ENCODE measurements at places on chromosomes 16 and 17.

DNA sequence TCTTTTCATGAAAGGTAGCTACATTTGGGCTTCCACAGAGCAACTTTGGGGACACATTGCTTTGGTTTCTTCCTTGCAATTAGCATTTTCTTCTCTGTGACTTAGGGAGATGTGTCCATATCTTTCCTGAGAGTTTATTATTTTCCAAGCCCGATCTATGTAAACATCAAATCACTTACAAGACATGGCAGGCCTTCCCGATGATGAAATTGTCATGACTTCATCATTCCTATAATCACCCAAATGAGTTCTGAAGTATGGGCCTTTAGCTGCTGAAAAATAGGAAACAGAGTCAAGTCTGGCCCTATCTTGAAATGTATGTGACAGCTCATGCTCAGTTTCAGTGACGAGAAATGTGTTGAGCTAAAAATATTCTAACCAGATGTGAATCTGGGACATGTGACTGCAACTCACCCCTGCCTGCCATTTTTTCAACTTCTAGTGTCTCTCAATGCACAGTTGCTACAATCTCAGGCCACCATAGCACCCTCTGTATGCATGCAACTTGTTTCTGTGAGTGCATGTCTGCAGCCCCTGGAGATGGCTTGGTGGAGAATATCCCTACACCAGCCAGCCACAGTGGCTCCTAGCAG lies 199.6 kb upstream of the MAF start:
- DNase-seq: no peak

- no peak for DNase-seq
Observed at GRCh38 chr16:87487361-87487924, 5.4 kb downstream of the ZCCHC14 start.

DNA sequence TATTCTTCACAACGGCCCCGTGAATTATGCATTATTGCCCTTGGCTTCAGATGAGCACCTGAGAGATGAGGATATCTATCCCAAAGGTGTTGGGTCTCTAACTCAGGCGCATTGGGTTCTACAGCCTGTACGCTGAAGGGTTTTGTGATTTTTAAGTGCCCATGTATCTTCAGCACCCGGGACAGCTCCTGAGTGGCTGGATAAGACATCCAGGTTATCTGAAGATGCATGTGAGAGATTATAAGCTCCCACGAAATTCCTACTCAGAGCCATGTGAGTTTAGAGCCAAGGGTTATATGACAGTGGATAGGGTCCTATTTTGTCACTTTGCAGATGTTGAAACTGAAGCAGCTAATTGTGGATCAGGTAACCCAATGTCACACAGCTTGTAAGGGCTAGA lies 612.3 kb upstream of the EEF2KMT start:
- peak; percentile 69 for DNase-seq

- no peak for DNase-seq
Observed at GRCh38 chr17:10156948-10157607, 41.3 kb downstream of the GAS7 start.

DNA sequence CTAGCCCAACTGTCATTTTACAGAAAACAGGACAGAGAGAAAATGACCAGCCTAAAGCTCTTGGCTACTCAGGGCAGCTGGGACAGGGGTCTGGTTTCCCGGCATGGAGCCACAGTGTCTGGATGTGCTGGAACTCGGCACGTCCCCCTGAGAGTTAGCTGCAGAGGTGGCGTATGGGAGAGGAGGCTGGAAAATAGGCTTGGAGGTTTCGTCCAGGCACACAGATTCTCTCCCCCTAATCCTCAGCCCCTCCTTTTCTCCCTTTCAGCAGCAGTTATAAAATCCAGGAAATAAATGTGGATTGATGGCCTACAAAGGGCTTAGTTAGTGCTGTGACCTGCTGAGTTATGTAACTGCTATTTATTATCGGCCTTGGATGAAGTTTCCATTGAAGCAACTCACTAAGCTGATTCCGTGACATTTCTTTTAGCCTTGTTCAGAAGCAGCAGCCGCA lies 89.5 kb upstream of the TOB1 start:
- DNase-seq: peak; percentile 57

- peak; percentile 63 for DNase-seq
Observed at GRCh38 chr17:81870131-81870980, 781 bp downstream of the ARHGDIA start.

DNA sequence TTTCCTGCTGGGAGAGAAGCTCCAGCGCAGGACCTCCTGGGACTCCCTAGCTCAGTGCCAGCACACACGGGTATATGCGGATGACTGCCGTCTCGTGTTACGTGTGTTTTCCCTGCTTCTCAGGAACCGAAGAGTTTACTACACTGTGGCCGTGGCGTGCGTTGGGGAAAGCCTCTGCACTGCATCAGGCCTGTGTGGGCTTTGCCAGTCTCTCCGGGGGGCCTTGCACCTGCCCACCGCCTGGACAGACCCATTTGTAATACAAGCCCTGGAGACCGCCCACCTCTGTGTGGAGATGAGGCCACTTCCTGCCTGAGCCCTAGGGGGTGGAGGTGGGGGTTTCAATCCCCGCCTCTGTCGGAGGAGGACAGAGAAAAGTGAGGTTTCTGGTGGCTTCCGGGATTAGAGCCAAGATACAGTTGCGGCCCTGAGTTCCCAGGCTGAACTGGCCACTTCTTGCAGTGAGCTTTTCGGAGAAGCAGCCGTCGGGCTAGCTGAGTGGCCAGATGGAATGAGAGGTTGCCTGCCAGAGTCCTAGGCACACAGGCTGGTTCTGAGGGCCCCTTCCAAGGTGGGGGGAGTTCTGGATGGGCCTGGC lies 43.4 kb upstream of the GSE1 start:
- no peak for DNase-seq

DNA sequence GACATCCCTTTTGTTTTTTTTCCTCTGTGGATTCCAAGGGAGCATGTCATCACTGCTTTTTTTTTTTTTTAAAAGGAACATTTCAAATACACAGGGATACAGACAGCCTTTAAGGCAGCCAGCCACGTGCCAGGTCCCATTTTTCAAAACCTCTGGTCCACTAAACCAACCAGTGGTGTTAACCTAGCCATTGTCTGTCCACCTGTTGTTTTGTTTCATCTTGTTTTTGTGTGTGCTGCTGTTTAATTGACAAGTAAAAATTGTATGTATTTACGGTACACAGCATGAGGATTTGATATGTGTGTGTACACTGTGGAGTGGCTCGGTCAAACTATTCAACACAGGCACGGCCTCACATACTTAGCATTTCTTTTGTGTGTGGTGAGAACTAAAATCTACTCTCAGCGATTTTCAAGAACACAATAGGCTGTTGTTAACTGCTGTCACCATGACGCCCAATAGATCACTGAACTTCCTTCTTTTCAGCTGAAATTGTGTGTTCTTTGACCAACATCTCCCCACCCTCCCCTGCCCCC lies 19.2 kb downstream of the TMEM114 start:
- DNase-seq: peak; percentile 56

DNA sequence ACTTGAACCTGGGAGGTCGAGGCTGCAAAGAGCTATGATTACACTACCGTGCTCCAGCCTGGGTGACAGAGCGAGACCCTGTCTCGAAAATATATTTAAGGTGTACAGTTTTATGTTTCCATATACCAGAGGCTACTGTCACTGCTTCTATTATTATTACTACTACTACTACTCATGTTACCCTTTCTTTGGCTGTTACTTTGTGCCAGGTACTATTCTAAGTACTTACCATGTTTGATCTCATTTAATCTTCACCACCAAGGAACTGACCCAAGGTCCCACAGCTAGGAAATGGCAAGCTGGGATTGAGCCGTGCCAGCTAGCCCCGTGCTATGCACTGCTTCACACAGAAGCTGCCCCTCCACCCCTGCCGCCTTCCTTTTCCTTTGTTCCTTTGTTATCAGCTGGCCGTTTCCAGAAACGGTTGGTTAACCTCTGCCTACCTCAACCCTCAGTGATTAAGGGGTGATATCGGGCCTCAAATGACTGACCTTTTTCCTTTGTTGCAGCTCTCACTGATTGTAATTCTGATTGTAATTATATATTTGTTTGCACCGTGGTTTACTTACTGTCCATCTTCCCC lies 78.4 kb downstream of the ABCC1 start:
- peak; percentile 53 for DNase-seq

GRCh38 chr16:10876799-10877341 lies at the start of gene CIITA:
Gene CIITA, plus strand, starts transcription at chr16:10877202. Its CDS starts 129 bp downstream, at chr16:10877331.
- DNase-seq: no peak

- DNase-seq: no peak
Observed at GRCh38 chr16:55443434-55444346, 35.3 kb upstream of the MMP2 start.

DNA sequence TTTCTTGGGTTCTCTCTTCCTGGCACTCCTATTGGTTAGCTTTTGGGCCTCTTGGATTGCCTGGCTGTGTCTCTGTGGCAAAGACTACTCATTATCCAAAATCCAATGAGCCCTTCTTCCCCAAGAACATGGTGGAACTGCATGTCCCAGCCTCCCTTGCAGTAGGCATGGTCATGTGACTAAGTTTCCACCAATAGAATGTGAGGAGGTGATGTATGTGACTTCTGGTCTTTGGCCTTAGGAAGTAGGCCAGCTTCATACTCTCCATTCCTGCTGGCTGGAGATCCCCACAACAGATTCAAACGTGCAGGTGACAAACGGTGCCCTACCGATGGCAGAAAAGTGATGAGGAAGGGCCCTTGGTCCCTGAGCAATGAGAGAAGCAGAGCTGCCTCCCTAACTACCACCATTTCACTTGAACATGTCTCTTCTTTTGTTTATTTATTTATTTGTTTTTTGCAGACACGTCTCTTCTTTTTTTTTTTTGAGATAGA lies 17.3 kb upstream of the SPN start:
- no peak for DNase-seq

DNA sequence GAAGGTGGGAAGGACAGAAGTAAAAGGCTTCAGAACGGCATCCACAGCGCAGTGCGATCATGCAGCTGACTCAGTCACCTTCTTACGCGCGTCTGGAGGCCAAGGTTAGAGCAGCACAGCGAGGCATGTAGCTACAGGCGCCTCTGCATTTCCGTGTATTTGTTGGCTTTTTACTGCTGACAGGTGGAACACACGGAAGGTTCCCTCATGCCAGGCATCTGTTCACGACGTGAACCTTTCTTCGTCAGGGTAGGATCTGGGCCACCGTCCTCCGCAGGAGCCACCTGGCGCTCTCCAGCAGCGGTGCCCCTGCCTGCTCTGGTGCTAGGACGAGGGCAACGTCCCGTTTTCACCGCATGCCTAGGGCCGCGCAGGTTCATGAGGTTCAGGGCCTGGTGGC lies 15.3 kb downstream of the TMEM204 start:
- no peak for DNase-seq

- no peak for DNase-seq
Observed at GRCh38 chr16:81798311-81799137, 19.4 kb downstream of the PLCG2 start.

DNA sequence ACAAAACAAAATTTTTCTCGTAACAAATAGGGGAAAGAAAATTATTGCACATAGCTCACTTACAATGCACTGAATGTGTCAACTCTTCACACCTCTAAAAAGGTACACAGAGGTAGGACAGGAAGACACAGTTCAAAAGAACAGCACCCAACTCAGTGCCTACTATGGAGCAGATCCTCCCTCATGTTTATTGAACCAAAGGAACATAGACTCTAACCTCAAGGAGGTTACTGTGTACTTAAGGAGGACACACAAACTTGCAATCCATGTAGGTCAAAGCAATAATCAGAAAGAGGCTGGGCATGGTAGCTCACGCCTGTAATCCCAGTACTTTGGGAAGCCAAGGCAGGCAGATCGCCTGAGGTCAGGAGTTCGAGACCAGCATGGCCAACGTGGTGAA lies 50.3 kb downstream of the SLC39A11 start:
- DNase-seq: no peak

- no peak for DNase-seq
Observed at GRCh38 chr17:40821536-40821935, 878 bp downstream of the KRT10 start.

DNA sequence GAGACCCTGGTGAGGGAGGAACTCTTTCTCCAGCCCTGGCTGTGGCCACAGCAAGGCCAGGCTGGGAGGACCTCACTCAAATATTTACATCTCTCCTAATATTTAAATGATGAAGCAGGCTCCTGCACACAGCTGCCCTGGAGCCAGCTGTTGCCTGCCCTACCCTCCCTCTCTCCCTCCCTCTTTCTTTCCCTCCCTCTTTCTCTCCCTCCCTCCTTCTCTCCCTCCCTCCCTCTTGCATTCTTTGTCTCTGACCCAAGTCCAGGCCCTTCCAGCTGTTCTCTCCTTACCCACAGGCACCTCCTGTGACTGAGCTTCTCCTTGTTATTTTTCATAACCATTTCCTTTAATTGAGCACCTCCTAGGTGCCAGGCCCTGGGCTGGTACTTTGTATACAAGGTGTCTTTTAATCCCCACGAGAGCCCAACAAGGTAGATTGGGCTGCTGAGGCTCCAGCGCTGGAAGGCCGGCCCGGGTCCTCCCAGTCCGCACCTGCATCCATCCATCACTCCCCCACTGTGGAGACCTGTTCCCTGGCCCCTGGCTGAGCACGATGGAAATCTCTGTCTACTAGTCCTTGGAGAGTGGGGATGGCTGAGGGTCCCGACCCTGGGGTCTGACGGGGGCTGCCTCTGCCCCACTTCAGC lies 242.3 kb downstream of the SEC14L1 start:
- peak; percentile 61 for DNase-seq

GRCh38 chr17:43019418-43019817 lies 2.8 kb downstream of the VAT1 start:
- no peak for DNase-seq

DNA sequence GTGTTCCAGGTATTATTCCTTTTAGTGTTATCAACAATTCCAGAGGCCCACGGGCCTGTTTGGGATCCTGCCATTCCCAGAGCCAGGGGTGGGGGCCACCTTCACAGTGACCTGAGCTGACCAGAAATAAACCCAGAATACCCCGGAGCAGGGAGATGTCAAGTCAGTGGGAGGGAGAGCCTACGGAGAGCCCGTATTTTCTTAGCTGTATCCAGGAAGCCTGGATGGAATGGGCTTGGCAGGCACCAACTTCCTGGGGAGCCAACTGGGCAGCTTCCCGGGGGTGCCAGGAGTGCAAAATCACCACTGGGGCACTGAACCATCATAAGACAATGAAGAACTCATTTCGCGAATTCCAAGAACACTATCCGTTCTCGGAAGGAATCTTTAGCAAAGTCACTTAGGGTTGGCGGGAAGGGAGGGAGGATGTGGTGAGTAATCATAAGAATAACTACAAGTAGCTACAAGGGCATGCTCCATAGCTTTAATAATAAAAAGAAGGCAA lies 13.2 kb upstream of the MRTFB start:
- DNase-seq: no peak
